ENCODE measurements at places on chromosomes 2 and 18.

GRCh38 chr2:210112871-210113270 lies 58.3 kb downstream of the KANSL1L start:
- DNase-seq = no peak
- no peaks in the 10 kb centered on the region for H3K4me1 ChIP-seq
- H3K36me3 ChIP-seq = peaks cover 4% of the 10 kb centered on the region

DNA sequence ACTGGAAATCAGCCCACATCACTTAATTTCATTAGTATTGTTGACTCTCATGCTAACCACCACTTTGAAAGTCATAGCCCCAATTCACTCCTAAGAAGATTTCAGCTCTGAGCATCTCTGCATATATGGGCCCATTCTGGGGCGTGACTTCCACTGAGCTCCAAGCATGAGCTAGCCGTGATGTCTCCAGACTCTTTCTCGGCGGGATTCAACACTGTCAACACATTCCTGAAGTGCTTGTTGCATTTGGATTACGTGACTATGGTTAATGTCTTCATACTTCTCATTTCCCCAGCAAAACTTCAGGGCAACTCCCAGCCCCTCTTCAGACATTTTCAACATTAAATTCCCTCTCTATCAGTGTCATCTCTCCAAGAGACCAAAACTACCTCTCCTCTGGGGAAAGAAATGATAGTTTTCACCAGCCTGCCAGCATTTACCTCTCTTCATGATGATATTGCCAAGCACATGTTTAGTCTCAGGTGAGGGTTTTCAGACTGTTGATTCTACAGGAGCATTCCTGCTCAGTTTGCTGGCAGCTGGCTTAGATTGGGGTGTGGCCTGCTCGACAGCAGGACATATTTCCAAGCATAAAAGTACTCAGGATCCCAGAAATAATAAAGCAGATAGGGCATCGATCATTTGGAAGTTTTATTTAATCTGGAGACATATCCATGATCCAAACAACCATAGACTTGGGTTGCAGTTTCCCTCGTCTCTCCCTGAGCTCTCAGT lies 81.7 kb downstream of the FEZ2 start:
- no peak overlapping the region for H3K27ac ChIP-seq
- H3K4me3 ChIP-seq = no peak overlapping the region
- peaks cover 61% of the 10 kb centered on the region for H3K36me3 ChIP-seq
- H3K4me1 ChIP-seq = no peaks in the 10 kb centered on the region
- no peaks in the 10 kb centered on the region for H3K27me3 ChIP-seq

DNA sequence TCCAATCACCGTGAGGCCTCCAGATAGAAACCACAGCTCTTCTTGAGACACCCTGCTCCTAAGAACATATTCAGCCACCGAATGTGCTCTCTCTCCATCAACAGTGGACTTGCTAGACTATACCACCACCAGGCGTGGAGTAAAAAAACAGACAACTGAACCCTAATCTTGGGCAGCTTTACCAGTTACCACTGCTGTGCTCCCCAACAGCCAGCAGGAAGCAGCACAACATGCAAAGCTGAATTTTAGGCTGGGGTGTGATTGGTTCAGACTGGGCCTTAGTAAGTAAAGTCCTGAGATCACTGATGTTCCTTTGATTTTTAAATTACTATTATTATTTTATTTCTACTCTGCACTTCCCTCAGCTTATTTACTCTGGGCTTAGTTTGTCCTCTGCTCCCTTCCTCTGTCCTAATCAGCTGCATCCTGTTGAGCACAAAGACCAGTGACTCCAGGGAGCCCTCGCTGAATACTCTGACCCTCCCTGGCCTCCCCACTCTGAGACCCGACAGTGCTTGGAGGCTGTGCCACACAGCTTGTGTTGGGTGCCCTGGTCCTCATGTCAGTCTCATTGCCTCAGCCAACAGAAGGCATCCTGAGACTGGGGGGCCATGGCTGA lies 21.9 kb downstream of the MRPL35 start:
- DNase-seq = no peak
- no peaks in the 10 kb centered on the region for H3K27me3 ChIP-seq
- no peaks in the 10 kb centered on the region for H3K36me3 ChIP-seq

- H3K27ac ChIP-seq = no peak overlapping the region
- no peak for DNase-seq
- no peaks in the 10 kb centered on the region for H3K27me3 ChIP-seq
- no peak overlapping the region for H3K4me3 ChIP-seq
- H3K36me3 ChIP-seq = no peaks in the 10 kb centered on the region
- no peaks in the 10 kb centered on the region for H3K4me1 ChIP-seq
Observed at GRCh38 chr18:8359076-8359475, 250.2 kb upstream of the RAB12 start.

- H3K4me1 ChIP-seq = peaks cover 48% of the 10 kb centered on the region
- H3K27ac ChIP-seq = peak overlapping the region; percentile 98
- no peaks in the 10 kb centered on the region for H3K27me3 ChIP-seq
- H3K36me3 ChIP-seq = no peaks in the 10 kb centered on the region
- peak; percentile 46 for DNase-seq
Observed at GRCh38 chr2:222859786-222860612, 837 bp upstream of the ACSL3 start.

DNA sequence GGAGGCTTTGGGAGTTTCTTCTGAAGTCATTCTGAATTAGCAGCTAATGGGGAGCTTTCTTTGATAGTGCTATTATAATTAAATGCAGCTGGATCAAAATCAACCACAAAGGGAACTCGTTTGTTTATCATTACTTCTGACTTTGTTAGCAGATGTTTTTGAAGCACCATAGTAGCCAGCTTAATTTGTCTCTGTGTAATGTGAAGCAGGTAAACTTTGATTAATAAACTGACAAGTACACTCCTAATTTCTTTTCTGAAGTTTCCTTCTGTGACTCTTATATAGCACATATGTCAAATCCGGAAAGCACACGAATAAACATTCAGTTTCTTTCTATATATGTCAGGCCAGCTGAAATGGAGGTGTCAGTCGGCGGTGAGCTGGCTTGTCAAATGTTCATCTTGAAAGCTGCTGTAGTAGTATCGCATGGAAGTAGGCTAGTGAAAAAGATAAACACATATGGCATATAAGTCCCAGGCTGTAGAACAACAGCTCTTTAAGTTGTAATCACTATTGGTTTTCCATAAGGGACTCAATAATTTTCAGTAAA lies 451.9 kb upstream of the ZEB2 start:
- no peak for DNase-seq
- H3K27me3 ChIP-seq = no peaks in the 10 kb centered on the region
- no peak overlapping the region for H3K4me3 ChIP-seq
- no peaks in the 10 kb centered on the region for H3K36me3 ChIP-seq
- no peaks in the 10 kb centered on the region for H3K4me1 ChIP-seq

- no peaks in the 10 kb centered on the region for H3K27me3 ChIP-seq
- peak overlapping the region; percentile 55 for H3K27ac ChIP-seq
- DNase-seq = no peak
- H3K4me3 ChIP-seq = no peak overlapping the region
Observed at GRCh38 chr2:237726401-237726830, 72.2 kb upstream of the RBM44 start.

DNA sequence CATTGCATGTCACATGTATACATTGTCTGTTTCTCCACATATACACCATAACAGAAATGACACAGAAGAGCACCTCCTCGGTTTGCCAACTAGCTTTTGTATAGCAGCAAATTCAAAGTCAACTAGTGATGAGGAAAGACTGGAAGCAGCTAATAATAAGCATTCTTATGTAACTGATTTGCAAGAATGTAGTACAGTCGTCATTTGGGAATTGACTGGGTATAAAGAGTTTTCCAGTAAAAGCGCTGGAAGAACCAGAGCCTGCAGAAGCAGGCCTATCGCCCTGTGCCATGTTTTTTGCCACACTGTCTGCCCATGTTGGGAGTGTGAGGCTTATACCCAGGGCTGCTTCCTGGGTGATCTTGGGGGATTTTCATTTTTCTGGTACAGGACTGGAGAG lies 310.6 kb downstream of the GBX2 start:
- H3K27ac ChIP-seq = no peak overlapping the region
- peaks cover 48% of the 10 kb centered on the region for H3K4me1 ChIP-seq
- H3K36me3 ChIP-seq = no peaks in the 10 kb centered on the region
- H3K4me3 ChIP-seq = no peak overlapping the region
- H3K27me3 ChIP-seq = no peaks in the 10 kb centered on the region

DNA sequence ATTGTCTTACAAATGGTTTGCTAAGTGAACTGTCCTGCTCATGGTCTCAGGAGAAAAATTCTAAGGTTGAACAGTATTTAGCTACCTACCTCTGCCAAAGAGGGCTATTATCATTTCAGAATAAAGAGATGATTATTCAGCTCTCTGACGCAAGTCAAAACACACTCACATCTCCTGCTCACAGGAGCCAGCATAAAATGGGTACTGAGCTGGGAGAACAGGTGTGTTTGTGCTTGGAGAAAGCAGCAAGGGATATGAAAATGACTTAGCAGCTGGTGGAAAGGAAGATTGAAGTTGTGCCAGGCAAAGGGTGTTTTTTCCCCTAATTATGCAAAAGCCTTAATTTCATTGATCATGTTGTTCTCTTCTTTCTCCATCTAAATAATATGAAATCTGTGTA lies 47.3 kb upstream of the TANK start:
- DNase-seq = no peak
- H3K27me3 ChIP-seq = no peaks in the 10 kb centered on the region
- H3K27ac ChIP-seq = no peak overlapping the region

- no peak overlapping the region for H3K4me3 ChIP-seq
- no peak for DNase-seq
- H3K27ac ChIP-seq = peak overlapping the region; percentile 32
Observed at GRCh38 chr2:227517724-227518123, 45.8 kb downstream of the AGFG1 start.

GRCh38 chr2:165655661-165656060 lies 138.4 kb downstream of the GALNT3 start:
- H3K4me3 ChIP-seq = no peak overlapping the region
- no peaks in the 10 kb centered on the region for H3K27me3 ChIP-seq
- no peaks in the 10 kb centered on the region for H3K4me1 ChIP-seq
- no peak overlapping the region for H3K27ac ChIP-seq
- no peak for DNase-seq

DNA sequence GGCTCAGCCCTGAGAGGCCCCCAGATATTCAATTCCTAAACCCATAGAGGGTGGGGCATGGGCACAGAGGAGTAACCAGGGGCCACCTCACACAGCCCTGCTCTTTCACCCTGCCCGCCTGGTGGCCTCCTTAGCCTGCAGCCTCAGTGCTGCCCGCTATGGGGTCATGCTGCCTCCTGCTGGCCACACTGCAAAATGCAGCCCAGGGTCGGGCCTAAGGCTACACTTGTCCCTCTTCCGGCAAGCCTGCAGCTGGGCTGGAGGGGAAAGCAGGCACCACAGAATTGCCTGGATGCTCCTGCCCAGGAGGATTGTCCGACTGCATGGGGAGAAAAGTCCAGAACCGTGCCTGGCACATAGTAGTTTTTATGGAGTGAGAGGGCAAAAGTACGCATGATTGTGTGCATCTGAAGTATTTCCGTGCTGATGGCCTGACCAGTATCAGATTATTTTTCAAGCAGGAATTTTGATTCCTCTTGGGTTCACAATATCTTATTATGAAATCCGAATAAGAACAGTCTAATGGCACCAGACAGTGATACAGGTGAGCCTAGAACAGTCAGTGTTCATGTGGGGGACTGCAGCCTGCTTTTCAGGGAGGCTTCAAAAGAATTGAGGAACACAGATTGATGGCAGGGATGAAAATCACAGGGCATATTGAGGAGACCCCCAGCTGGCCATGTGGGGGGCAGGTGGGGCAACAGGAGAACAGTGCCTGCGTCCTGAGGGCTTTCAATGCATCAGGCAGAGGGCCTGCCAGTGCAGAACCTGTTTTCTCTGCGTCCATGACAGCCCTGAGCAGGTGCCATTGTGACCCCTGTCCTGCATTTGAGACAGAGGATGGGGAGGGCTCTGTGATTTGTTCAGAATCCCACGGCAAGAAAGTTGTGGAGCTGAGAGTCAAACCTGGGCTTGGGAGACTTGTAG lies 51.2 kb upstream of the ALPP start:
- no peak overlapping the region for H3K4me3 ChIP-seq
- no peaks in the 10 kb centered on the region for H3K27me3 ChIP-seq
- no peaks in the 10 kb centered on the region for H3K36me3 ChIP-seq
- DNase-seq = peak; percentile 71

DNA sequence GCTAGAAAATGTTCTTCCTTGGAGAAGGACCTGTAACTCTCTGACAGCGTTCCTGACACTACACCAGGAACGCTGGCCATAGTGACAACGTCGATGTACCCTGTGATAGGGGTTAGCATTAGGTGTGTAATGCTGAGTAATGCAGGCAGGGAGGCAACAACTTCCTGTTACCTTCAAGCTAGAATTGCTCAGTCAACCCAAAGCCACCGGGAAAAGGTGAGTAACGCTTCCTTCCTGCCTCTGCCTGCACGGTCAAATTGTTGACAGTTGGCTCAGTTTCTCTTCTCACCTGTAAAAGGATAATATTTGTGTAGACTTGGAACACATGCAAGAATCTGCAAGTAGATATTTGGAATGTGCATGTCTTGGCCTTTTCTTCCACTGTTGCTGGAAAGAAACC lies 12.7 kb downstream of the FAM110C start:
- no peaks in the 10 kb centered on the region for H3K36me3 ChIP-seq
- H3K27ac ChIP-seq = no peak overlapping the region
- H3K4me3 ChIP-seq = no peak overlapping the region
- H3K27me3 ChIP-seq = no peaks in the 10 kb centered on the region

DNA sequence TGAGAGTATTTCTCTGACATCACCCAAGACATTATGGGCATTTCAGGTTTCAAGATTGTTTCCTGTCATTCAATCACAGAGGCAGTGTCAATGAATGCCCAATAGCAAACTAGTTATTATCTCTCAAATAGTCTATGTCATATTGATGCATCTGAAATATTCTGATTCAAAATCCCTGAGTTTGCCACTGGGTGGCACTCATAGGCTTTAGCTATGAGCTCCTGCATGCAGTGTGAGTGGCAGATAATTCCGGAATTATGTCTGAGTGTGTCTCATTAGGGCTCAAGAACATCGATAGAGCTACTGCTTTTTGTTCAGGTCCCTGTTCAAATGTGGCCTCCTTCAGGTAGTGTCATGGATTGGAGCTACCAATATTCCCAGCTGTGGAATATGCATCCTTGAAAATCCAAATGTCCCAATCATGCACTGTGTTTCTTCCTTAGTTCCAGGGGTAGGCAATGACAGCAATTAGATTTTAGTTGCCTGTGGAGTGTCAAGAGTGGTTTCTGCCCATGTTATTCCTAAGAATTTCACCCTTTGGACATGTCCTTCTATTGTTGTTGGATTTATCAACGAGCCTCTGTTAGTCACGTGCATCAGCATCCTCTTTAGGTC lies 7.8 kb upstream of the OR6B3 start:
- H3K4me1 ChIP-seq = no peaks in the 10 kb centered on the region
- H3K4me3 ChIP-seq = no peak overlapping the region
- H3K27ac ChIP-seq = no peak overlapping the region
- DNase-seq = no peak
- H3K27me3 ChIP-seq = peaks cover 29% of the 10 kb centered on the region

GRCh38 chr2:69122271-69122670 lies 109.3 kb downstream of the ANTXR1 start:
- H3K27me3 ChIP-seq = no peaks in the 10 kb centered on the region
- no peaks in the 10 kb centered on the region for H3K36me3 ChIP-seq
- peaks cover 26% of the 10 kb centered on the region for H3K4me1 ChIP-seq
- DNase-seq = no peak

GRCh38 chr2:233674995-233675394 lies 3.3 kb downstream of the UGT1A9 start:
- no peaks in the 10 kb centered on the region for H3K4me1 ChIP-seq
- no peaks in the 10 kb centered on the region for H3K27me3 ChIP-seq
- DNase-seq = no peak
- no peak overlapping the region for H3K27ac ChIP-seq
- H3K4me3 ChIP-seq = no peak overlapping the region
- H3K36me3 ChIP-seq = no peaks in the 10 kb centered on the region
